Fibroblast of gingiva (primary cell): ENCODE measurements at places on chromosomes 6 and 20.

DNA sequence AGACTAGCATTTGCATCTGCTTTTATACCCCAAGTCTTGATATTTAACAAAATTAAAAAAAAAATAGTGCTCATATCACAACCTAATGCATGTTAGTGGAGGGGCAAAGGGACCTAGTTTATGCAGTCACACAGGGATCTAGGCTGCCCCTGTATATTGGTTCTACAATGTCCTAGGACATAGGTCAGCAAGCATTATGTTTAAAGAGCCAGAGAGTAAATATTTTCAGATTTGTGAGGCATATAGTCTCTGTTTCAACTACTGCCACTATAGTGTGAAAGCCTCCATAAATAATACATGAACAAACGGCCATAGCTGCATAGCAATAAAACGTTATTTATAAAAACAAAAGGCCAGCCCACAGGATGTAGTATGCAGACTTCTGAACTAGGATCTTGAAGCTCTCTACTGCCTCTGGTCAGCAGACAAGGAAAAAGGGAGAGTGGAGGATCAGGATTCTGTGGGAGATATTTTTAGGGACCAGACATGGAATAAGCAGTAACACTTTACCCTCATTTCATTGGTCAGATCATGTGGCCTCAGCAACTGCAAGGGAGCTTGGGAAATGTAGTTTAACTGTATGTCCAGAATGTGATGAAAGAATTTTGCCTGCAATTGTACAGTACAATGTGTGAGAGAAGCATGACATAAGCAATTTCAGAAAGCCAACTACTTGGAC, 414.2 kb upstream of the SPTLC3 start:
- no peak for DNase-seq

GRCh38 chr6:152170702-152171667, 363.5 kb downstream of the ESR1 start:
- no peak for DNase-seq

DNA sequence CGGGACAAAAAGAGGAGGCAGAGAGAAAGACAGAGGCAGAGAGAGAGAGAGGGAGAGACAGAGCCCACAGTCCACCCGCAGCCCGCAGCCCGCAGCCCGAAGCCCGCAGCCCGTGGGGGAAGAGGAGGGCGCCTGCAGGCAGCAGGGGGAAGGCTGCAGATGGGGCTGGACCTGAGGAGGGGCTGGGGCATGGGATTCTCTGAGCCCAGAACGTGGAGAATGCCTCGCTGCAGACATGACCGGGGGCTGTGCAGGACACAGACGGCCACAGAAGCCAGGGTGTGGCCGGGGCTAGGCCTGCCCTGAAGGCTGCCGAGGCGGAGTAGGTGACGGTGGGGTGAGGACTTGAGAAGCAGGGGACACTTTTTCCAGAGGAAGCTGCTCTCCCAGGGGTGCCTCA, 6.5 kb upstream of the SLCO4A1 start:
- DNase-seq = no peak

DNA sequence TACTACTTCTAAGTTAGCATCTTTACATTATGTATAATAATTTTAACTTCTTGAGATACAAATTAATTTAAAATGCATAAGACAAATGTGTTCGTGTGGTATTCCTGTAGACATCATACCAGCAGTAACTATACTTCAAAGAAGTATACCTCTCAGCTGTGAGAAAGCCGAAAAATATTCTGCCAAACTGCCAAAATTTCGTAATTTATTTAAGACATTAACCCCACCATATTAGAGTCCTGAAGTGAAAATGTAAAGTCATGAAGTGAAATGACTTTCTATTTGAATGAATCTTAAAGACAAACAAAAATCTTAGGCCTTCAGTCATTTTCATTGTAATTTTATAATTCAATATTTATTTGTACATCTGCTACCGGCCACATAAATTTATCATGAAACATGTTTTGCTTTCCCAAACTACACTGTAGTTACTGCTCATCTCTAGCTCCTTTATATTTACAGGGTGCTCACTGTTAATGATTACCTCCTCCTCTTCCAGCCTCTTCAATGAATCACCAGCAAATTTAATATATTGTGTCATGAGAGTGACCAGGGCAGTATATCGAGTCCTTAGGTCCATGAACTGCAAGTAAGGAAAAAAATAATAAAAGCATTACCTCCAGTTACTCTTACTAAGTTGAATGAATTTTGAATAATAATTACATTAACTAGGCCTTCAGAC, 18.5 kb downstream of the DST start:
- DNase-seq = no peak

- DNase-seq = no peak
Measured at GRCh38 chr20:64219202-64219601, 36.3 kb upstream of the PCMTD2 start.

DNA sequence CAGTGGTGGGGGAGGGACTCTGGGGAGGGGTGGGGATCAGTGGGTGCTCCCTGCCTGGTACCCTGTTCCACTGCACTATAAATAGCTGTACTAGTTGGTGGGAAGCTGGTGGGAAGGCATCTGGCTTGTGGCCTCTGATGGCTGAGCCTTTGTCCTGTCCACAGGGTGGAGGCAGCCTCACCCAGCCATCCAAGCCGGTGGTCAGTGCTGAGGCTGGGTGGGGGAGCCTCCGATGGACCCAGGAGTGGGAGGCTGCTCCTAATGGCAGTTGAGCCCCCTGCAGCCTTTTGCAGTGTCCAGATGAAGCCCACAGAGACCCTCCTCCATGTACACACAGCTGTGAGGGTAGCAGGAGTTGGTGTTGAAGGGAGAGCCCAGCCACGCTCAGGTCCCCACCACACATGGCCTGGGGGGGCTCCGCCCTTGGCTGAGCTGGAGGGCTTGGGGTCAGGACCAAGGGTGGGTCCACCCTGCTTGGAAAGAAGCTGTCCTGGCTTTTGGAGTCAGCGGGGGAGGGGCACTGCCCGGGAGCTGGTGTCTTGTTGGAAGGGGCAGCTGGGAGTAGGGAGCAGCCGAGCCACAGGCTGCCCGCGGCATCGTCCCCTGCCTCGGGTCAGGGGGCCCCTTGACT, 2.5 kb downstream of the PPDPF start:
- DNase-seq = no peak

DNA sequence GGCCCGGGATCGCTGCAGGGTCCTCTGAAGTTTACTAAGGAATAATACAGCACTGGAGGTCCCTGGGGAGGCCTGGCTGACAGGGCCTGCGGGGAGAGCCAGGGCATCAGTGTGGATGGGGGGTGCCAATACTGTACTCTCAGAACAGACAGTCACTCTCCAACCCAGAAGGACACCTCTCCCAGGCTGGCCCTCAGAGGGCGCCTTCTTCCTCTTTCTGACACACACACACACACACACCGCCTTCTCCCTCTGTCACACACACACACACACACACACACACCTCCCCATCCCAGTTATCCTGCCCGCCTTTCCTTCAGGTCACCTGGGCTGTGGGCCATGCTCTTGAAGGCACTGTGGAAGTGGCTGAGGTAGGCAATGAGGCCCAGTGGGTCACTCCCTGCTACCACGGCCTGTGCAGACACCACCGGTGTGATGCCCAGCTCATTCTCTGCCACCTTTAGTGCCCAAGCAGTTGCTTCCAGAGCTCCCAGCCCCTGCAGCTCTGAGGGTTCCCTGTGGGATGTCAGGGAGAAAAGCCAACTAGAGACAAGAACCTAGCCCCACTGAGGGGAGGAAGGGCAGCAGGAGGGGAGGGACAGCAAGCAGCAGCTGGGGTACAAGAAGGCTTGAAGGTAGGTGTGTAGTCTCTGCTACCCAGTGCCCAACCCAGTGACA, 7.5 kb downstream of the SMPD2 start:
- DNase-seq = peak; percentile 11

GRCh38 chr6:51474022-51474975, 613.1 kb downstream of the PKHD1 start:
- peak; percentile 16 for DNase-seq

- DNase-seq = no peak
Measured at GRCh38 chr6:11214084-11214833, 18.2 kb downstream of the NEDD9 start.

GRCh38 chr6:53310771-53311585, 37.8 kb downstream of the ELOVL5 start:
- peak; percentile 53 for DNase-seq

GRCh38 chr6:139778688-139779087, 404.2 kb upstream of the CITED2 start:
- peak; percentile 5 for DNase-seq

- no peak for DNase-seq
Measured at GRCh38 chr20:9368893-9369292, 145.5 kb upstream of the LAMP5 start.

- DNase-seq = no peak
Measured at GRCh38 chr20:11091511-11091910, 417.7 kb upstream of the JAG1 start.

DNA sequence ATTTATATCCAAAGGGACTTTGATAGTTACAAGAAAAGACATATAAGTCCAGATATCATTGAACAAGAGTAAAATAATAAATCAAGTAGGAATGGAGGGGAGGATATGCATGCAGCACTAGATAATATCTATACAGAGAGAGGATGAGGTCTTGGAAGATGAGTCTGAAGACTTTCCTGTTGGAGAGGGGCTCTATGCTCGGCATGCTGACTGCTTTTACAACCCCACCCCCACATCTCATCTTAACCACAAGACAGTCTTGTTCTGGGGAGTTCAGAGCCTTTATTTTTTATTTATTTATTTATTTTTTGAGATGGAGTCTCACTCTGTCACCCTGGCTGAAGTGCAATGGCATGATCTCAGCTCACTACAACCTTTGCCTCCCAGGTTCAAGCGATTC, 48.4 kb upstream of the IER3 start:
- DNase-seq = no peak

DNA sequence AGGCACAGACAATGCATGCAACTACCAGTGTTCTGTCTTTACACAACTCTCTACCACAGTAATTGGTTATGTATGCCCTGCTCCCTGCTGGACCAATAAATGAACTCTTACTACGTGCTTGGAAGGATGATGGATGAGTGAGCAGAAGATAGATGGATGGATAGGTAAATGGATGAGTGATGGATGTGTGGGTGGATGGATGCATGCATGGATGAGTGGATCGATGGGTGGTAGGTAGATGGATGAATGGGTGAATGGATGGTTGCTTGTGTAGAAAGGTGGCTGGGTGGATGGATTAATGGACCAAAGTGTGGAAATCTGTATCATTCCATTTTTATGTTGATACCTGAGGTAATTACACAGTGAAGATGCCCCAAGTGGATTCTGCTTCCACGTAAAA, 10.1 kb upstream of the TRAM2 start:
- no peak for DNase-seq

DNA sequence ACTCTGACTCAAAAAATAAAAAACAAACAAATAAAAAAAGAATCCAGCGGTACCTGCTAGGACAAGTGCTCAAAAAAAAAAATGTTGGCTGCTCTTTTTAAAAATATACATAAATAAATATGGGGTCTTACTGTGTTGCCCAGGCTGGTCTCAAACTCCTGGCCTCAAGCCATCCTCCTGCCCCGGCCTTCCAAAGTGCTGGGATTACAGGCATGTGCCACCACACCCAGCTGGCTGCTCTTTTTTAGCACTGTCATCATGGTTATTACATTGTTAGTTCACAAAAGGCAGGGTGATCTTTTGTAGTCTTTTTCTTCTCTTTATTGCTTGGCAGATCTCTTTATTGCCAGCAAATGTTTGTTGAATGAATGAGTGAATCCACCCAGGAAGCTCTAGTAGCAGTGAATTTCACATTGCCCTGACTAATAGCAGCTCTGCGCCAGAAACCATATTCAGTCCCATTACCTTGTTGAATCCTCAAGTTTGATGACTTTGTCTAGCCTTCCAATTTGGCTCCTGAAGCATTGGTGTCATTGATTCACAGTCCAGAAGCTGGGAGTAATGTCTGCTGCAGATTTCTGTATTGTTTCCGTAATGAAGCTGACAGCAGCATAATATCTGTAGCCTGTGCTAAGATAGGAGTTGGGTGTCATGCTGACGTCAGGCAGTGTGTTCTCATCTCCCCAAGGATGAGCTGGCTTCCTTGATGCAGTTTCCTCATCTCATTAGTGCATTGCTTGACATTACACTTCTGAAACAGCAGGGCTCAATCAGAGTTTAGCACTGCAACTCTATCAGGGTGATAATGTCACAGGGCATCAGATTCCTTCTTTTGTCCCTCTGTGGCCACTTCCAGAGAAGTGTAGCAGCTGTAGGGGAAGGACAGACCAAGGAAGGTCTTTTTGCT, 84.9 kb upstream of the TGM3 start:
- peak; percentile 71 for DNase-seq

DNA sequence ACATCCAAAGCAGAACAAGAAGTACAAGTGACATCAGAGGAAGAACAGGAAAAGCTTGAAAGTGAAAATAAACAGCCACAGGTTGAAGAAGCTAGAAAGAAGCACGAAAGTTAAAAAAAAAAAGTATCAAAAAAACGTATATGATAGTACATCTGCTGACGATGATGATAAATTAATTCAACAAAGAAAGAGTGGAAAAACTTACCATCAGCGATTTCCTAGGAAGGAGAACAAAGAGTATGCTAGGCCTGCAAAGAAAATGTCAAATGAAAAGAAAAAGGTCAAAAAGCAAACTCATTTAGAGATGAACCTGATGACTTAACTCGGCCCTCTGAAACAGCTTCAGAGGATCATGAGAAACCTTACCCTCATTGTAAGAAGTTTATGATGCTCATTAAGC, 3.7 kb downstream of the SAYSD1 start:
- no peak for DNase-seq

DNA sequence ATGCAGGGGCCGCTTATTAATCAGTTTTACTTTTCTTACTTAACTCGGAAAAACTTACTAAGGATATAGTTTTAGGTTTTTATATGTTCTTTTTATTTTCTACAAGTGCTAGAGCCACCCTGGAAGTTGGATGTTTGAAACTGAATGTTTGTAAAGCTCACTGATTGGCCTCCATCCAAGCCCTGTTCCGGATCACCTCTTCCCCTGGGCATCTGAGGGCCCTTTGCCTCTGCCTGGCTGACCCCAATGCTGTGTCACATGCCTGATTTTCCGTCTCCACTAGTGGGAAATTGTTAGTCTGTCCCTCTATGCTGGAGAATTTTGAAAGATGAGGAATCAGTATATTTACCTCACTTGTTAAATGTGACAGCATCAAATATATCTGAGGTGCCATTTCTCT, 79.3 kb downstream of the SLC35F1 start:
- no peak for DNase-seq

DNA sequence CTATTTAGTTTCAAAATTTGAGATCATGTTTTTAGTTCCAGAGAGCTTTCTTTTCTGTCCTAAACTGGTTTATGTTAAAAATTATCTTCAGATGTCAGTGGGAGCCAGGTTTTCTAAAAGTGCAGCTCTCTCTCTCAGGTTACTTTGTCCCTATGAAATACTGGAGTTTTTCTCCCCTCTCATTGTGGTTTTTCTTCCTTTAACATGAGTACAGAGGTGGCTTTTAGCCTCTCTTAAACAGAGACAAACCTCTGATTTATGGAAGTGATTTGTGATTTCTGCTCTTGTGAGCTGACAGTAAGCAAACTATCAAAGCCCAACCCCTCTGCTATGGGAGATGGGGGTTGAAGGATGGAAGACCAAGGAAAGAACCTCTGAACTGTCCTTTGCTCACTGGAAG, 85.7 kb downstream of the LIN28B start:
- no peak for DNase-seq
